ENCODE measurements at places on chromosomes 3 and 15. TPM values are rescaled to one million over a fixed set of nuclear protein-coding genes. Genes with fewer than 3 reads are reported as not detected.

DAZL gene
- polyA plus RNA-seq: not detected

SCG3 gene
- polyA plus RNA-seq: not detected

IFT122 gene
- polyA plus RNA-seq: 14.0 TPM

DNA sequence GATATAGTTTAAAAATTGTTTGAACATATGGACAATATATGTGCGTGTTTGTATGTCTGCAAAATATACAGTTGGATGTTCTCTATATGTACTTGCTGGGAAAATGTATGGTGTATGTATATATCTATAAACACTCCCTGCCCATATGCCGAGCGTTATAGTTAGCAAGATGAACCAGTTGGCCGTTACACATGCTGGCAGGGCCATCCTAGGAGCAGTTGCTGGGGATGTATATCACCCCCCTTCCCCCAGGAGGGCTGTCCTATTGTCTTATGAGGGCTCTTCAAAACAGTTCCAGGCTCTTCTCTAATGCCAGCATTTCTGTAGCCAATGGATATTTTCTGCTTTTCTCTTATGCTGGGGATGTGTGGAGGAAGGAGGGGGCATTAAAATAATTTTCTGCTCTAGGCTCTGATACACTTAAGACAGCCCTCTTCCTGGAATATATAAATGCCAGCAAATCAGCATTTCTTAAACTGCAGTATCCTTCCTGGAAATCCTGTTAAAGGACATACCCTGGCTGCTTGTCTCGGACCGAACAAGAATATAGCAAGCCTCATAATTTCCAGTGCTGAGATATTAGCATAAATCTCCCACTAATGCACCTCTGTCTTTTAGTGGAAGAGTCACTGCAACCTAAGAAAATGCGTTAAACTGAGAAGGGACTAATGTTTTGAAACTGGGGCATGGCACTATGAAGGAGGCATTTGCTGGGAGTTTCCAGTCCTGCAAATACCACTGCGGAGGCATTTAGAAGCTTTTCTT lies 134.4 kb downstream of the MDFIC2 start:
- DNase-seq: no peak

DNA sequence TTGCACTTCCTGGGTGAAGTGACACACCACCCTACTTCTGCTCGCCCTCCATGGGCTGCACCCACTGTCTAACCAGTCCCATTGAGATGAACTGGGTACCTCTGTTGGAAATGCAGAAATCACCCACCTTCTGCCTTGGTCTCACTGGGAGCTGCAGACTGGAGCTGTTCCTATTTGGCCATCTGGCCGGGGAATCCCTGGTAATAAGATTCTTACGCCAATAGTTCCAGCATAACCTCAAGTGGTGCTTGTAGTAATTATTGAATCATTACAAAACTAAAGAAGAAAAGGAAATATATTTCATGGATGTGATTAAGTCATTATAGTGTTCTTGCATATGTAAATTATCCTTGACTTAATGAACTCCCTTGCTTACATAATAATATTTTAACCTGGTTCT lies 841.9 kb downstream of the CADM2 start:
- no peak for DNase-seq

GRCh38 chr3:196989721-196990262 lies 21.2 kb upstream of the PIGZ start:
- DNase-seq: no peak
